Right atrium auricular region (tissue), 2 donors: ENCODE measurements at places on chromosomes 5 and 9. TPM values are rescaled to one million over a fixed set of nuclear protein-coding genes. Genes with fewer than 3 reads are reported as not detected.

DNA sequence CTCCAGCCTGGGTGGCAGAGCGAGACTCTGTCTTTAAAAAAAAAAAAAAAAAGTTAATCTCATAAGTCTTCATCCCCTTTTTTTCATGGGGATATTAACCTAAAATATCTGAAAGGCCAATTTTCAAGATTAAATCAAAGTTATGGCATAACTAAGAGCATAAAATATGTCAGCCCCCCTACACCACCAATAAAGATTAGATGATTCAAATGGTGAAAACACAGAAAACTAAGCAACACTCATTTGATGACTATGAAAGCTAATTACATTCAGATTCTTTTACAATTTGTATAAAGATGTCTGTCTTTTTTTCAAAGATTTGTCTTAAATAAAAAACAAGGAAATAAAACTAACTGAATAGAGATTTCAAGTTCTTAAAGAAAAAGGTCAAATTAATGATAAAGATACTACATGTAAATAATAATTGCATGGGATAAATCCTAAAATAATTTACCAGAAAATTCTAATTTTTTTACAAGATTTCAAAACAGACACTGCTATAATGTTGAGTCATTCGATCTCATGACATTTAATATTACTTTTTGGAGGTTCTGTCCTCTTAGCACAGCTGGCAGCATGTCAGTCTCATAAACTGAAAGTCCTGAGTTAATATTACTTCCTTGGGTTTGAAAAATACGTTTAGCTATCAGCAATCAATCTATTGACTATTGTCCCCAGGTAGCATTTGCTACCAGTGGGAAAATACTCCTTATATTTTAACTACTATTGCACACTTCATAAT lies 112.9 kb downstream of the KIAA0825 start:
- DNase-seq, result no peak

DNA sequence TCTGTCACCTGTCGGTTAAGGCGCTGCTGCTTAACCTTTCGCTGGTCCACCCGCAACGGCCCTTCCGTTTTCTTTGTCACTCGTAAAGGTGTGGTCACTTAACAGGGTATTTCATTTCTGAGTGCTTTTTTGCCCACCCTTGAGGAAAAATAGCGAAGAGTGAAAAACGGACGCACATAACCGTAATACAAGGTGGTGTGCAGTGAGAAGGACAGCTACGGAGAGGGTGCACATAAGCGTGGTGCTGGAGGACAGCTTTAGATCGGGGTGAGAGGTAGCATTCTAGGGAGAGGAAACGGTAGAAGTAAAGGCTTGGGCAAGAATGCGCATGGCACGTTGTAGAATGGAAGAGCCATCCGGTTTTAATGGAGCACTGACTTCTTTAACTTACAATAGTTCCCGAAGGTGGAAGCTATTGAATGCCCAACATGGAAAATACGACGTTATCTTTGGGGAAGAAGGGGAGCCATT lies 761 bp downstream of the CCT5 start:
- no peak for DNase-seq

GRCh38 chr5:172731680-172732074 lies 39.3 kb downstream of the DUSP1 start:
- DNase-seq, result no peak

- no peak for DNase-seq
Observed at GRCh38 chr5:172549696-172550095, 91.4 kb upstream of the NEURL1B start.

DNA sequence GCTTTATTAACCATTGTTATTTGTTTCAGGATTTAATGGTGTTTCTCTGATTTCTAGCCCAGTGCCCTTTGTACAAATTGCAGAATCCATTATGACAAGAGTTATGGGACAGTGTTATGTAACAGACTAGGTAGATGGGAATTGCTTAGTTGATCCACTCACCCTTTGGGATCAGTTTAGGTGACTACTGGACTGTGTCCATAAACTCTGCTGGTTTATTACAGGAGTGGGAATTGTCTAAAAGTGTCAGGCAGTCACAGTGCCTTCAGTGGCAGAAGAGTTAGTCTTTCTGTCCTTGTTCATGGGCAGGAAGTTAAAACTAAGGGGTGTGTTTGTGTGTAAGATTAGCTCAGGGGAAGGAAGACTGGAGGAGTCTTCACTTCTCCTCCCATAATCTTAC lies 29.3 kb downstream of the RCL1 start:
- DNase-seq, result no peak

DNA sequence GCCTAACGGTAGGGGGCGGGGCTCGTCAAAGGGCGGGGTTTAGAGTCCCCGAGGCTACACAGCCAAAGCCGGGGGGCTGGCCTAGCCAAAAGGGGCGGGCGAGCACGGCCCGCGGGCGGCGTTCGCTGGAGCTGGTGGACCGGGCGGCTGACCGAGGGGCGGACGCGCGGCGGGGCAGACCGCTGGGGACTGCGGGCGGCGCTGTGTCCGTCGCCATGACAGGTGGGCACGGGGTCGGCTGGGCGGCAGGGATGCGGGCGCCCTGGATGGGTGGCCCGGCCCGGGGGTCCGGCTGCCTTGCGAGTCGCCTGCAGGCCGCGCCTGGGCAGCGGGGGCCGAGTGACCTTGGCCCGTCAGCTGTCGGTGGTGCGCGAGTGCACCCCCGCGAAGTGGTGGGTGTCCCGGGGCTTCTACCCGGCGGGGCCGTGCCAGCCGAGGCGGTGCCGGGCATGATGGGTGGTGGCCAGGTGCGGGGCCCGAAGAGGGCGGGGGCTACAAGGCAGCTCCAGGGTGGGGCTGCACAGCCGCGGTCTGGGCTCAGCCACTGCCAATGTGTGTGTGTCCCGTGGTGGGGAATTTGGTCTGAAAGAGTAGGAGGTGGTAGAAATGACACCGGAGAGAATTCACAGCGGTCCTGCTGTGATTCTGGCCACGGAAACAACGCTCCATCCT lies at the start of gene CARD19:
CARD19 (plus strand) TSS at position 87 of the 672 bp plus-strand sequence; CDS start at position 216, 129 bp downstream.
- DNase-seq, result peak; percentile 71

DNA sequence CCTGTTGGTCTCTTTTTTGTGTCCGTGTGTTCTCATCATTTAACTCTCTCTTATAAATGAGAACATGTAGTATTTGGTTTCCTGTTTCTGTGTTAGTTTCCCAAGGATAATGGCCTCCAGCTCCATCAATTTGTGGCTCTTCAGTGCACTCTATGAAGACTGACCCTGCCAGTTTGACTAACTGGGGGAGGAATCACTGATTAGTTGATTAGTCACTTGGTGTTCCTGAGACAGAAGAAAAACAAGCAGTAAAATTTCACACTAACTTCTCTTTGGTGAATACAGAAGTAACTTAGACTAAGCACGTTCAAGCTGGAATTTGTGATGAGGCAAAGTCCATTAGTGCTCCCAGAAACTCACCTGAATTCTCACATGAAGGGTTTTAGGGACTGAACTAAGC lies 495.8 kb upstream of the RORB start:
- no peak for DNase-seq

The SLCO6A1 gene
- total RNA-seq, result not detected

The GPX8 gene
- 15.7 TPM for total RNA-seq

The MYOT gene
- 29.7 TPM for total RNA-seq

GRCh38 chr5:138339464-138339863 lies 1.4 kb downstream of the FAM53C start:
- DNase-seq, result no peak

DNA sequence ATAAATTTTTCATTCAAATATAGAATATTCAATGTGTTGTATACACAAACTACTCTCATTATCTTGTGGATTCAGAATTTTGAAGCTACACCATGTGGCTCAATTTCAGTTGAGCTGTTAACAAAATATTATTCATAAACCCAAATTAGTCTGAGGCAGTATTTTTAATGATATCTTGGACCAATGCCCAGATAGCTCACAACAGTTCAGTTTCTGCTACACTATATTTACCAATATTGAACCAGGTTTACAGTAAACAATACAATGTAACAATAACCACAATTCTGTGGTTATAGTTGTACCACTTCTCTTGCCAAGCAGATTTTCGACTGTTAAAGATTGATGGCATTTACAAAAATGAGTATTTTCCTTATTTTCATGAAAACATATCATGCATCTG lies 99.9 kb downstream of the SSBP2 start:
- DNase-seq, result no peak

- no peak for DNase-seq
Observed at GRCh38 chr5:39560726-39561125, 135.9 kb upstream of the DAB2 start.

The SPINK6 gene
- total RNA-seq, result not detected

DNA sequence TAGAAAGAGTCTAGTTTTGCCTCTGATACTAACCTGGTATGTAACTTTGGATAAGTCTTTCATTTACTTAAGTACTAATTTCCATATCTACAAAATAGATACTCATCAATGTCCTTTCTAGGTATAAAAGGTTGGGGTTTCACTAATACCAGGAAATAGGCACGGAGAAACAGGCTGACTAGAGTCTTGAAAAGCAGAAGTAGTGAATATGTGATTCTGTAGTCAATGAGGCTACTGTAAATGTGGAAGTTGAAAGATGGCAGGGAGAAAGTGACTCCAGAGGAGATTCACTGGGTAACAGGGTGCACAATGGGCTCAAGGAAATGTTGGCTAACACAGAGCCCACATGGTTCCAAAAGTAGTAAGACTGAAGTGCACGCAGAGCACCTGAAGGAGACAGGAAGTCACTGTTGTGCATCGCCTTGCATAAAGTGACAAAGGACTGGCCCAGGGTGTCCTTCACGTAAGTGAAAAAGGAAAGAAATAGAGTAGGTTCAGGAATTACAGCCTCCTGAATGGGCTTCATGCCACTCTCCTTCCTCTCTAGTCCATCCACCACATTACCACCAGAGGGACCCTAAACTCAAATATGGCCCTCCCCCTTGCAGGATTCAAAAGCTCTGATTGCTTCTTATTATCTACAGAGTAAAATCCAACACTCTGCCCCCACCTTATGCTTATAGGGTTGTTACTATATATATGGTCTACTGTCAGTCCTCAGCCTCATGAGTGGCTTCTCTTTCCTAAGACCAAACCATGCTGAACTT lies 288.0 kb upstream of the SMARCA2 start:
- DNase-seq, result no peak

The ZNF366 gene
- 4.4 TPM for total RNA-seq

- DNase-seq, result no peak
Observed at GRCh38 chr5:163604013-163604412, 98.6 kb downstream of the MAT2B start.

DNA sequence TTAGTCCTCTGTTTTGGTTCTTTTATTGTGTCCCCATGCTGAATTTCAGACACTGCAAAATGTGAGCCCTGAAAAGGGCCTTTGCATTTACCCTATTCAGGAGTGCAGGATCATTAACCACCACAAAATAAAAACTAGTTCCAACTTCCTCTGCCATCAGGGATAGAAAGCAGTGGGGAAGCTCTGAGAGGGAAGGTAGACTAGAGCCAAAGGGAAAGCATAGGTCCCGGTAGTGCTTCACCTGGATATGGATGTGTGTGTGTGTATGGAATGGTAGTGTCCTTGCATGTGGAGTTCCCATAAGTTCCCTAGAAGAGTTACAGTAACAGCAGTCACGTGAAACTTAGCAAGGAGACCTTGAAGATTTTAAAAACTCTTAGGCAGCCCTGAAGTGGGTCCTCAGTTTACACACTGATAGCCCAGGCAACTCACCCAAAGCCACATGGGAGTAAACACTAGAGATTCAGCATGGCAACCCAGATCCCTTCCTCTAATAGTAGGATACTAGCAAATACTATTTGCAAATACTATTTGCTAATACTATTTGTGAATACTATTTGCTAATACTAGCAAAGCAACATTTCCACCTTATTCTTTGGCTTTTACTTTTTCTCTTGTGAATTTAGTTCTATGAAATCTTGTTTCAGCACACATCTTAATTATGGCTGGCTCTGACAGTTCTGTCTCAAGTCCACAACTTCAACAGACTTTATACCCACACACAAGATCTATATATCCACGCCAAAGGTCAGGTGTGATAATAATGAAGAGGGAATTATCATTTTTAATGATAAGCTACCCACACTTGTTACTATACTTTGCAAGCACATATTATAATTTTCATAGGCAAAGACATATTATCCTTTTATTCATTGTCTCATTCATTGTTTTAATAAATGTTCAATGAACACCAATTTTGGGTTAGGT lies 70.4 kb upstream of the IFNE start:
- DNase-seq, result no peak

DNA sequence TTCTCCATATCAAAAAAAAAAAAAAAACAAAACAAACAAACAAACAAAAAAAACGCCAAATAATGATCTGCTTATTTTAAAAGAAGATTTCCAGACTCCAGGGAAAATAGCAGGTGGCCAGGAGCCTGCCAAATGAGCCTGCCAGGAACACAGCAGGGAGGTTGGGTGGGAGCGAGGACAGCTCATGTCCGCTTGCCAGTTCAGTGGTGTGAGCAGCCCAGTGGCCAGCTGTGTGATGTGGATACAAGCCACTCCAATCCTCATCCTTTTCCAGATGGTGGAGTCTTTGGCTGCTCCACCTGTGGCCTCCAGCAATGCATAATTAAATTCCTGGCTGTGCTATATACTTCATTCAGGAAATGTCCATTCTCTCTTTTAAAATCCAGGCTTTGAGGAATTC lies 1025.1 kb upstream of the C9orf72 start:
- DNase-seq, result no peak

DNA sequence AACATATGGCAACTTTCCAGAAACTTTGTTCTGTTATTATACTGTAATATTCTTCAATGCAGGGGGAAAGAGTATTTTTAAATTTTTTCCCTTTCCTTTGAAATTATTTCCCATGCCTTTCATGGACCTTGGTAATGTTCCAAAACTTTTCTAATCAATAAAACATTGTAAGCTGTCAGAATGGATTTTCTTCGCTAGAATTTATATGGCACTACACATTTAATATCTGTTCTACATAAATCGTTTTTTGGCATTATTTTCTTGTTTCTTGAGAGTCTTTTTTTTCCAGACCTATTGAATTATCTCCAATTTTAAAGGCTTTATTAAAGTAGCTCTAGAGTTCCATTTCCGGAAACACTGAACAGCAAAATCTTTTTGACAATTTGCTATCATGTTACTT lies 249.0 kb downstream of the TMEM167A start:
- no peak for DNase-seq
